ENCODE measurements at places on chromosomes 5 and 9. TPM values are rescaled to one million over a fixed set of nuclear protein-coding genes. Genes with fewer than 3 reads are reported as not detected.

Gene INSL4
- not detected for polyA plus RNA-seq

DNA sequence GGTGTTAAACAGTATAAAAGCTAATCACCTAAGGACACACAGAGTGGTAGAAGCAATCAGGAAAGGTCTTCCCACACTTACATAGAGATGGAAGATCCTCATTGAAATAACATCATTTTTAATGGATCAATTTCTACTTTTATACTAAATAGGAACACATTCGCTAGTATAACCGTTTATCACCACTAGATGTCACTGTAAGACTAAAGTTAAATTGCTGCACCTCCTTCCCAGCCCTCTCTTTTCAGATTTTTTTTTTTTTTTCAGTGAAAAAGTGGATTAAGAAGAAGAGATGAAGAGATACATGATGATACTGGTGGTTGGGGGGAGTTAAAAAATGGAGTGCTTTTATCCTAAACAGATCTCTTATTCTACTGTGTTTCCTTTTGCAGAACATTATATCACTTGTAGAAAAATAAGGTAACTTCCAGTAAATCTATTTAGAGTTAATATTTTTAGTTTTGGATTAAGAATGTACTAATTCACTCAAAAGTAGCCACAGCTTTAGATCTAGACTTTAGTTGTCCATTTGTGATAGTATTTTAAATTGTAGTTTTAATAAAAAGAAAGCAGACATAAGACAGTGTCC lies 116.9 kb upstream of the ARRDC3 start:
- peak; percentile 25 for DNase-seq

DNA sequence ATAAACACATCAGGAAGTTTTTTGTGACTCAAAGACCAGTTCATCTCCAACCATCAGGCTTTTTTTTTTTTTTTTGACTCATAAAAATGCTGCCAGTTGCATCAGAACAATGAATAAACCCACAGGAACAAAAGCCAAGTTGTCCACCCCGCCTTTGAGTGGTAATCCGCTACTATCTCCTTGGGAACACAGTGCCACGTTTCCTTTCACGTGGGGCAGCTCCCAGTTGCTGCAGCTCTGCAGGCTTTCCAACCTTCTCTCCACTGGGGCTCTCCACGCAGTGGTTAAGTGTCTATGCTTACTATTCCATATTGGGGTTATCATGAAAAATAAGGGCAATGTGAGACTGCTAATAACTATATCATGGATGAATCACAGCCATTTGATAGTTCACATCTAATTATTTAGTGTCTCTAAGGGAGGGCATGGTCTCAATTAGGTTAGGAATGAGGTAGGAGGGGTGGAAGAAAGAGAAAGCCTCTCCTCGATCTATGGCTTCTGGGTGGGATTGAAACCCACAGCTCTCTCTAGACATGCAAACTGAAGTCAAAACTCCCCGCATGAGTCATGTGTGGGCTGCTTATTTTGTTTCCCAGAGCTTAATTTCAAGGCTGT lies 55.8 kb upstream of the ACTBL2 start:
- no peak for DNase-seq

DNA sequence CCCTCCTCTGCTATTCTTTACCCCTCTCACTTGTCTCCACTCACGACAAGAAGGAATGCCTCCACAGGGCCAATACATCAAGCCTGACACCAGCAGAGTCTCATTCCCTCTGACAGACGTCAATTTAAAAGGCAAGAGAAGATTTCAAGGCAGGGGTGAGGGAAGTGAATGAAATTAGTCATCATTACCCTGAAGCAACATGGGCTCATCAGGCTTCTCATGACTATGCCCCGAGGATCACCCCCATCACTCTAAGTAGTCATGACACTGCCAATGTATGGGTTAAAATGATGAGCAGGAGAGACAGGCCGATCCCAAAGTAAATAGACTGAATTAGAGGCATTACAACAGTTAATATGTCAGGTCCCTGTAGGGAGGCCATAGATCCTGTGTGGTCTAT lies 504.4 kb downstream of the TLE4 start:
- no peak for DNase-seq

Gene TMC1
- 0.63 TPM for polyA plus RNA-seq

- DNase-seq: no peak
These were observed 128.4 kb downstream of the SNX18 start for GRCh38 chr5:54645882-54646355.

DNA sequence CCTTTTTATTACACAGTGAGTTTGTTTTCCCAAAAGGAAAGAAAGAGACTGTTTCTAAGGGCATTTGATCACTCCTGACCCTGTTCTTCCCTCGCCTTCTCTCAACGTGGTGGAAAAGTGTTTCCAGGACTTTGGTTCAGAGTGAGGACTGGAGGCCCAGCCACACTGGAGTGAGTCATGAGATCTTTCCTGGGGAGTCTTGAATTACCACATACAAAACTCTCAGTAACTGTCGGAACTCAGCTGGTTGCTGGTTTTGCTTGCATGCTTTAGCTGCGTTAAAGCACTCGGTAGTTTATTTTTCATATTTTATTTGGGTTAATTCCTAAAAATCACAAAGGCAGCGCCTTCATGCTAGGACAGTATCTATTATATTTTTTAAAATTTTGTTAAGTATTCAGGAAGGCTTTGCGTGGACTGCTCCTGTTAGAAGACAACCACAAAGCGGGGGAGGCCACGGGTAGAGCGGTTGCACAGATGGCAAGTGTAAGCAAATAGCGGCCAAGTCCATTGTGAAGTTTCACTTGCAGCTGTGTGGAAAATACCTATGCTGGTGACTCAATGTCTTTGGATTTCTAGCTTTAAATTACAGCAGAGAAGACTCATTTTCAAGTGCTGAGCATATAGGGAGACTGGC lies 77.7 kb downstream of the ARSB start:
- no peak for DNase-seq

DNA sequence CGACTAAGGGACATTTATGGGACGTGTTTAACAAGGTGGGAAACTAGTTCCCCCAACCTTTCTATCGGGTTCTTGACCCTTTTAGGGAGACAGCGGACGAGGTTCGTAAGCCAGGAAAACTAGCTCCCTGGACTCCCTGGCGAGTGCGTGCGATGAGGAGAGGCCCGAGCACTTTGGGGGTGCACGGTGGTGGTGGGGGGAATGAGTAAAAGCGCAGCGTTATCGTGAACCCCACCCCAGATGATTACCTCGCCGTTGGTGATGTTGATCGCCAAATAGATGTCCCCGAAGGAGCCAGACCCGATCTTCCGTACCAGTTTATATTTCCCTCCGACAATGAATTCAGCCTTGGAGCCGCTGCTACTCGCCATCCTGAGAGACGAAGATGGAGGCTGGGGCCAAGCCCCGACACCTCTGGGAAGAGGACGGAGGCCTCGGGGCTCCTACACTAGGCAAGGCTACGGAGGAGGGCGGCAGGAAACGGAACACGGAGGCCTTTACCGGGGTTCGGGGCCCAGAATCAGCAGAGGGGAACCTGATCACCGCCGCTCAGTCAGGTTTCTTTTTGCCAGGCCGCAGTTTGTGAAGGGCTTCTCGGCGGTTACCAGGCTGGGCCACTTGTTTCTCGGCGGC lies 529 bp downstream of the CSNK1A1 start:
- no peak for DNase-seq

Data from left renal pelvis (tissue), 4 donors.